ENCODE measurements at places on chromosomes 6 and 20. TPM values are rescaled to one million over a fixed set of nuclear protein-coding genes. Genes with fewer than 3 reads are reported as not detected.

FAM217A gene
- total RNA-seq: not detected

ACTL10 gene
- total RNA-seq: 5.1 TPM

DNA sequence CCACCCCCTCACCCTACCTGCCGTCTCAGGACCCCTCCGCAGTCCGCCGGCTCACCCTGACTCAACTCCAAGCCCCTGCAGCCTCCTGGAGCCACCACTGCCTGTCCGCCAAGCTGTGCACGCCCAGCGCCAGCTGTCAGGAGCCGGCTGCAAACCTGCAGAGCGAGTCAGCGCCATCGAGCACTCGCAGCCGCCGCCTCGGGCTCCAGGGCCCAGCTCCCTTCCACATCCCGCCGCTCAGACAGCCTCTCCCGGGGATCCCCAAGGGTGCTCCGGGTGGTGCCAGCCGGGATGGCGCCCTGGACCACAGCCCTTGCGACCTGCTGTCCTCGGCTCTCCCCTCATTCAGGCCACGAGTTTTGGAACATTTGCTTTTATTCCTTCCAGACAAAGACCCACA, 4.3 kb downstream of the TNNC2 start:
- no peak for DNase-seq

SPINT3 gene
- not detected for total RNA-seq

RHAG gene
- total RNA-seq: not detected

- no peak for DNase-seq
Observed at GRCh38 chr20:11035211-11035610, 361.4 kb upstream of the JAG1 start.

DNA sequence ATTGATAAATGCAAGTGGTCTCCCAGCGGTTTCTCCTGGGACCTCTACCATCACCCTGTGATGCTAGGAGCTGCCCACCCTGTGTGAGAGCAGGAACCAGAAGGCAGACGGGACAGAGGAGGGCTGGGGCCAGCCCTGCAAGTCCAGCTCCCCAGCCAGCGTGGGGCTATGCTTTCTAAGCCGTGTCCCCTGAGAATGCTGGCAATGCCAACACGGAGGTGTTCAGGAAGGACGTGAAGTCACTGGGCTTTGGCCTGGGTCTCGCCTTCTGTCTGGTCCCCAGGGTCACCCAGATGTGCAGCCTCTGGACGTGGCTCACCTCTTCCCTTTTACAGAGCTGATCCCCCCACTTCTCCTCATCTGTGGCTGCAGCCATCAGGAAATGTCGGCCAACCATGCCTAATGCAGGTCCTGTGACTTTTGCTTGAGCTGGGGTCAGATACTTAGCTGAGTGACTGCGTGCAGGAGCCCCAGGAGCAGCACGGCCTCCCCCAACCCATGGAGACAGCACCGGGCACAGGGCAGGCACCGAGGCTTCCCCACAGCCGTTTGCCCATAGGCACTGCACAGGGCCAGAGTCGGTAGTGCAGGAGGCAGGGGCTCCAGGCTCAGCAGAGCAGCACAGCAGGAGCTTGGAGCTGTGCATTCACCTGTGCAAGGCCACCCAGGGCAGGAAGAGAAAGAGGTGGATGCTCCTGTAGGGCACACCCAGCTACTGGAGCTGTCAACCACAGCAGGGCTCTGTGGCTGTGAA, 66.2 kb downstream of the GNAS-AS1 start:
- no peak for DNase-seq

GRCh38 chr6:90729057-90729456, 142.2 kb upstream of the MAP3K7 start:
- no peak for DNase-seq

PACSIN1 gene
- total RNA-seq: 88.4 TPM

TAB2 gene
- 35.8 TPM for total RNA-seq

- DNase-seq: no peak
Observed at GRCh38 chr6:45783716-45784115, 231.9 kb downstream of the CLIC5 start.

GRCh38 chr6:90151576-90152422, 144.8 kb downstream of the BACH2 start:
- DNase-seq: no peak

- DNase-seq: no peak
Observed at GRCh38 chr20:46557231-46557956, 6.9 kb upstream of the OCSTAMP start.

OR2B6 gene
- not detected for total RNA-seq

GRCh38 chr6:20169786-20170185, 42.5 kb downstream of the MBOAT1 start:
- no peak for DNase-seq

- DNase-seq: no peak
Observed at GRCh38 chr20:23024701-23025100, 10.4 kb upstream of the SSTR4 start.

- DNase-seq: no peak
Observed at GRCh38 chr6:101451981-101452380, 58.5 kb downstream of the GRIK2 start.

DNA sequence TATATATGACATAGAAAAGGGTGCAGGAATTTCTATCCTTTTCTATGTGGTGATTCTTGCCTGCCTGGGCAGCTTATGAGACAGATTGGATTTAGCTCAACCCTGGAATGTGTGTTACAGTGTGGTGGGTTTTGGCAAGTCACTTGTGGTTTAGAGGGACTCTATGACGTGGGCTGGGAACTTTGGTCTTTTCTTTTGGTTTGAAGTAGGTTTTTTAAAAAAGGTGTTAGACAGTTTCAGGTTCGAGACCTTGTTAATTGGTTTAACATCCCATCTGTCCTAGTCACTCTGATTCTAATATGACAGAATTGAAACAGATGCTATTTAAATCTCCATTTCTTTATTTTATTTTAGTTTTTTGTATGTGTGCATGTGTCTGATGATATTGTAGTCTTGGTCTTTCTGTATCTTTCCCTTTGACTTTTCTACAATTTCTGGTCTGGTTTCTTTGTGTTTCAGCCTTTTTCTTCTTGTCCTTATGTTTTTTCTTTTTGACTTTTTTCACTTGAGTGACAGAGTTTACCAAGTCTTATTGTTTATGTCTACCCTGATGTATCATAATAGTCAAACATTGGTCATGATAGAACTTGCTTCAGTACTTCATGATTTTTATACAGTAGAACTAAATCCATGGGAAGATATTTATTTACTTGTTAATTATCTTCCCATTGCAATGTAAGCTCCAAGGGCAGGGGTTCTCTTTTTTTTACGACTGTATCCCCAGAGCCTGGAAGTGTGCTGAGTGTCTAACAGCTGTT, 174.3 kb downstream of the CDKAL1 start:
- no peak for DNase-seq

ANKRD66 gene
- not detected for total RNA-seq

DNA sequence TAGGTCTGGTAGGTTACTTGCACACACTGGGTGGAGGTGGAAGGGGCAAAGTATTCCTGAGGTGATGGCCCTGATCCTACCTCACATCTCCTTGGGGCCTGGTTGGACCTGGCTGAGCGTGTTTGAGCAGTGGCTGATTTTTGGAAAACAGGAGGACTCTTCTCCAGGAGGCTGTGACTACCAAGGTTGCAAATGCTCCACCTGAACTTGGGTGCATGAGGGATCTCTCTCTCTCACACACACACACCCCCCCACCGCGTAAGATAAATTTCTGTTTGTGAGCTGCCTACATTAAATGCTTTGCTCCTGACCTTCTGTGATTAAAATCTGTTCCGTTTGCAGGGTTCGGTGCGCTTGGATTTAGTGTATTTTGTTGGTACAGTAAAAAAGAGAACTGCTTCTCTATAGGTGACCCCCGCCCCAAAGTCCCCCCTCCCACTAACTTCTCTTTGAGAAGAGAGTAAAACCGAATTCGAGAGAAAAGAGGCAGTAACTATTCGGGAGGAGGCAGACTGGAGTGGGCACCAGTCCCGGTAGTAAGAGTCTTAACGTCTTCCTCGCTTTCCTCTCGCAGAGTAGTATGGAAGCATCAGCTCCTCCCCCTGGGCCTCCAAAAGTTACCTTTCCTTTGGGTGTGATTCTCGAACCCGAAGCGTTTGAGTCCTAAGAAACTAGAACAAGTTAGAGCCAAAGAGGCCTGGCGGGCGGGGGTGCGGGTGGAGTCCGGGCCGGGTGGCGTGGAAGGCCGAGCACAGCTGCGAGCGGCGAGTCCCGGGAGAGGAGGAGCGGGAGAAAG, 585 bp upstream of the DSE start:
- no peak for DNase-seq

DNA sequence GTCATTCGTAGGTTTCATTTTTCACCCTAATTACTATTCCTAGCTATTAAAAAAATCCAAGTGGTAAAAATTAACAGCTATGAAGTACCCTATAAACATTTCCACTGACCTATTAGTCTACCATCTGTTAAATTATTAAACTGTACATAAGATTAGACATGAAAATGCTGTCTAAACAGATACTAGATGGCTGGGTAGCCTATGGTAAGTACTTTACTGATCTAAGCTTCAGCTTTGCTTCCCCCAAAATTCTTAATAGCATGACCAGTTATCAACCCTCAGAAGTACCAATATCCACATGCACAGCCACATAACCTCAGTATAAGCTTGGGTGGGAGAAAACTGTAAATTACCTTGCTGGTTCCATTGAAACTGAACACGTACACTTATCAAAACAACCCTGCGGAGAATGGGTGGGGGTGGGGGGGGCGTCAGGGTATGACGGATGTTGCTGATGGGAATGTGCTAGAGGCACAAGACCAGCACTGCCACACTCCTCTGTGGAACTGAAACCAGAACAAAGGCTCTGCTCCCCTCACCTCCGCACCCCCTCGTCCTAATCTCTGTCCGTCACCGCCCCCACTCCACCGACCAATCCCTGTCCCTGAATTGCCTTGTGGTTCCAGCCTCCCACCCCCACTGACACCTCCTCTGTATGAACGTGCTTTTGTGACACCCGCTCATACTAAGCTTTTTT, 45.3 kb downstream of the B4GALT5 start:
- peak; percentile 74 for DNase-seq

GRCh38 chr20:10360878-10361277, 73.1 kb downstream of the MKKS start:
- DNase-seq: no peak

MTO1 gene
- total RNA-seq: 72.5 TPM

DNA sequence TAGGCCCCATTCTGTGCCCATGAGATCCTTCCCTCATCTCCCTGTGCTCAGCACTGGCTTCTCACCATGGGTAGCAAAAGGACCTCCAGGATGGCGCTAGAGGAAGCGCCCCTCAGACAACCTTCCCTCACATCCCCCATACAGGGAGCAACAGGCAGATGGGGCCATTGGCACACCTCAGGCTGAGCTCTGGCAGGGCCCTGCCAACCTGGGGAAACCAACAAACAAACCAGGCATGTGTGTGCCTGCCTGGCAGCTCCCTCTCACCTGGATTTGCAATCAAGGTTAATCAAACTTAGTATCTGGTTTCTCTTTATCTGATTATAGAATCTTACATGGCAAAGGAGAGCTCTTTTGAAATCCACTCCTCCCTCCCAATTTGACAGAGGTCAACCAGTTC, 134.9 kb downstream of the SLC23A2 start:
- no peak for DNase-seq

DNA sequence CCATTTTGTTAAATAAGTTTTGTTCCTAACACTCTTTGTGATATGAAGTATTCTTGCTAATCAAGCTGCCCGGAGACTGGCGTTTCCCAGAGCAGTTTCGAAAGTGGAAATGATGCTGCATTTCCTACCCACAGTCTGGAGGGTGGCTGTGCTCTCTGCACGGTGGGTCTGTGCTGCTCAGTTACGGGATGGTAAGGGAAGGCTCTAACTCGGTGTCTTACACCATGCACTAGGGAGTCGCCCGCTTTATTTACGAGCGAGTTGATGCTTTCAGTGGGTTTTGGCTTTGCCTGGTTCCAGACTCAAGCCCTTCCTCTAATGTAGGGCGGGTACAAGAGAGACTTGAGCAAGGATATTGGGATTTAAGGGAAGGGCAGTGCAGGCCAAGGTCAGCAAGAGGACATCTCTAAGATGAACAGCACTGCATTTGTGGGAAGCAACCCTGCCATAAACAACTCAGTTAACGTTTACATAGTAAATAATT, 180.1 kb upstream of the AKAP12 start:
- DNase-seq: no peak

DNA sequence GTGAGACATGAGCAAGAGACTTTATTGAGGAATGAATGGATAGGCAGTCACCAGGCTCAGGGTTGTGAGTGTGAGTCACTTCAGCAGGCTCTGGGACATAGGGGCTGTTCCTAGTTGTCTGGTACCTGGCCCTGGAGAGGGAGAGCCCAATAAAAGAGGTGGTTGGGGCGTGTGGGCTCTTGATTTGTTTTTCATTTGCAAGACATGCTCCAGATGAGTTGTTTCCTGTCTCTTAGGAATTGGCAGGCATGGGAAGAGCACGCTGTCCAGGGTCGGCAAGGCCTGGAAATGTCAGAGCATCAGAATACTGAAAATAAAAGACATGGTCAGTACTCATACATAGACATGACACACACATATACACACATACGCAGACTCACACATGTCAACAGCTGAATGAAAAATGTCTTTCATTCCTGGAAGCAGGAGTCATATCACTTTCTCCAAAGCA, 166.3 kb upstream of the SULF2 start:
- no peak for DNase-seq

DNA sequence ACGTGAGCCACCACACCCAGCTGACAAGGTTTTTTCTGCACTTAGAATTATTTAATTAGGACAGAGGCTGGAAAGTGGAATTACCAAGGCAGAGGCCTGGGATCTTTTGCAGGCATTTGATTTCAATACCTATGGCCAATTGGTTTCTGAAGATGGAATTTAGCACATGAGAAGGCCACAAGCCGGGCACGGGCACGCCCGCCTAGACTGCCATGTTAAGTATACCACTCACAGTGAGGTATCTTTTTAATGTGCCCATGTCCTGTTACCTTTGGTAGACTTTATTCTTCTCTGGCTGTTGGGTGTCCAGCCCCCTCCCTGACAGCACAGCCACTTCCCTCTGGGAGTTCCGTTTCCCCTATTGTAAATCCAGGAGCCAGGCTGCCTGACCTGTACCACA, 18.0 kb upstream of the TAF8 start:
- DNase-seq: no peak

- DNase-seq: no peak
Observed at GRCh38 chr6:27334141-27334540, 22.1 kb upstream of the POM121L2 start.

DNA sequence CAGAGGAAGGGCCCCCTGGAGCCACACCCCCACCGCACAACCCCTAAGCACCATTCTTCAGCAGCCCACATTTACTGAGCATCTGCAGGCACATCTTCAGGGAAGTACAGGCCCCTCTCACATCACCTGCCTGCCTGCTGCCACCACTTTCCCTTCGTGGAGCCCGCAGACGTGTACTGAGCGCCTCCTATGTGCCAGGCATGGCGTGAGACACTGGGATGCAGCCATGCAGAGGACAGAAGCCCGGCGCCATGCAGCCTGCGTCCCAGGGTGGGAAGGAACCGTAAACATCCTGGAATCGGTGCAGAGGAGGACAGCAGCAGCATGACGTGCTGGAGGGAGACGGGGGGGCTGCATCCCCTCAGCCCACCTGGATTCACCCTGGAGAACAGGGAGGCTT, 78.1 kb downstream of the GRM4 start:
- peak; percentile 29 for DNase-seq

PPP1R16B gene
- 45.4 TPM for total RNA-seq

- DNase-seq: no peak
Observed at GRCh38 chr6:110509617-110510241, 33.3 kb upstream of the SLC22A16 start.

Measured in OCI-LY7 (cell line).